ENCODE measurements at places on chromosomes 5 and 9. TPM values are rescaled to one million over a fixed set of nuclear protein-coding genes. Genes with fewer than 3 reads are reported as not detected.

GRCh38 chr9:114759512-114760341, 46.1 kb downstream of the TNFSF15 start:
- DNase-seq, result no peak

DNA sequence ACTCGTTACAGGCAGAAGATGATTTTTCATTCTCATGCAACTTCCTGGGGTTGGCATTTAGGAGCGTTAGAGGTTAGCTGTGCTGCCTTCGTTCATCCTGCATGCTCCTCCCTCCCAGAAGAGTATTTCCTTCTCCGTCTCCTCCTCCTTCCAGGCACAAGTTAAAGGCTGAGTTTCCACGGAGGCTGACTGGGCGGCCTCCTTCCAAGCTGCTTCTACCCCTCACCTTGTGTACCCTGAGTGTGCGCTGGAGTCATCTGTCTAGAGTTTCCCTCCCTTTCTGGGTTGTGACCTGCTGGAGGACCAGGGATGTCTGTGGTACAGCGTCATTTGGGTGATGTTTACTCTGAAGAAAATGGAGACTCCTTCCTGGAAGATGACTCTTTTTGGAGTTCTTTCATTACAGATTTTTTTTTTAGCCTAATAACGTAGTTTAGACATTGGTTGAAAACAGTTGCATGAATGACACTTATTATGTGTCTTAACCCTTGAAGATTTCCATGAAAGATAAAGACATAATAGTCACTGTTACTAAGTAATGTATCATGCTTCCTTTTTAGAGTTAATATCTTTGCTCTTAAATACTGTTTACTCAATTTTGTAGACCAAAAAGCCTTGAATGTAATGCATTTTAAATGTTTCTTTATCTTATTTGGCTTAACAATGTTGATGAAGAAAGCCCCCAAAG, 146.9 kb downstream of the TENT4A start:
- no peak for DNase-seq

DNA sequence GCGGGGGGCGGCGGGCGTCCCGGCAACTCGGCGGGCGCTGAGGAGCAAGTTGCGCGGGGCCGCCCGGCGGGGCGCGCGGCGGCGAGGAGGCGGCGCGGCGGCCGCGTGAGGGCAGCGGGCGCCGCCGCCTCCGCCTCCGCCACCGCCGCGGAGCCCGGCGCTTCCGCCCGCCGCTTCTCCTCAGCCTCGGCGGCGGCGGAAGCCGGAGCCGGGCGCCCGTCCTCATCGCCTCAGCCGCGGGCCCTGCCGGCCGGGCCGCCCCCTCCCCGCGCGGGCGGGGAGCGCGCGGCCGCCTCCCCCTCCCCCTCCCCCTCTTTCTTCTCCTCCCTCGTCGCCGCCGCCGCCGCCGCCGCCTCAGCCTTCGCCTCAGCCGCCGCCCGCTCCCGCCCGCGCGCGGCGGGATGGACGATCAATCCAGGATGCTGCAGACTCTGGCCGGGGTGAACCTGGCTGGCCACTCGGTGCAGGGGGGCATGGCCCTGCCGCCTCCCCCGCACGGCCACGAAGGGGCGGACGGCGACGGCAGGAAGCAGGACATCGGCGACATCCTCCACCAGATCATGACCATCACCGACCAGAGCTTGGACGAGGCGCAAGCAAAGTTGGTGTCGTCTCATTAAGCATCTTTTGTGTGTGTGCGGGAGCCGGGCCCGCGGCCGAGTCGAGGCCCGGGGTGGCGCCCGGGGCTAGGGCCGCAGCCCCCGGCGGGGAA, at the start of gene PBX3:
Gene PBX3 (plus strand): TSS at position 321 of the 712 bp plus-strand sequence.
- peak; percentile 19 for DNase-seq

The CCDC192 gene
- not detected for total RNA-seq

The KDM3B gene
- total RNA-seq, result 40.0 TPM

- no peak for DNase-seq
Observed at GRCh38 chr9:93297659-93298497, 113.9 kb downstream of the WNK2 start.

The CDH9 gene
- not detected for total RNA-seq

- DNase-seq, result no peak
Observed at GRCh38 chr5:160054831-160055230, 45.9 kb downstream of the TTC1 start.

- no peak for DNase-seq
Observed at GRCh38 chr9:121345070-121345469, 25.0 kb downstream of the STOM start.

- DNase-seq, result no peak
Observed at GRCh38 chr5:2261004-2261703, 378.4 kb upstream of the IRX4 start.

The LCN15 gene
- not detected for total RNA-seq

All from NCI-H460 (cell line).